H1 (cell line): ENCODE measurements at places on chromosomes 3 and 15. TPM values are rescaled to one million over a fixed set of nuclear protein-coding genes. Genes with fewer than 3 reads are reported as not detected.

DNA sequence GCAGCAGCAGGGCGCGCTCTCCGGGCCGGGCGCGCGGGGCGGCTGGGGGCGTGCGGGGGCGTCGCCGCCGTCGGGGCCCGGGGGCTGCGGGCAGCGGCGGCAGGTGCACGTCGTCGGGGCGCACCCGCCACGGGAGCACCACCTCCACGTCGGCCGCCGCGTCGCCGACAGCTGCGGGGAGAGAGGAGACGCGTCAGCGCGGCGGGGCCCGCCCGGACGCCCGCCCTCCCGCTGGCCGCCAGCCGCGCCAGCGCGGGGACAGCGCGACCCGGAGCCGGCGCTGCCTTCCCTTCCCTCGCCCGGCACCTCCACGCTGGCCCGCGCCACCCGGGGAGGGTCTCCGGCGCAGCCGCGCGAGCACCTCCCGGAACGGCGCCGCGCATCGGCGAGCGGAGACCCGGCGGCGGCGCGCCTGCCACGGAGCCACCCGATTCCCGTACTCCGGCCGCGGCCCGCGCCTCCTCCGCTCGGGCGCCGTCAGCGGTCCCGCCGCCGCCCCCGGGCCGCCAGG is 481 bp downstream of the ADAMTS17 start:
- no peak for DNase-seq

The PDIA5 gene
- 18.2 and 18.9 TPM in 2 replicates for polyA plus RNA-seq

GRCh38 chr15:85755942-85756341 is 38.8 kb downstream of the KLHL25 start:
- no peak for DNase-seq

- no peak for DNase-seq
Observed at GRCh38 chr3:58112185-58112535, 98.6 kb downstream of the DNASE1L3 start.

DNA sequence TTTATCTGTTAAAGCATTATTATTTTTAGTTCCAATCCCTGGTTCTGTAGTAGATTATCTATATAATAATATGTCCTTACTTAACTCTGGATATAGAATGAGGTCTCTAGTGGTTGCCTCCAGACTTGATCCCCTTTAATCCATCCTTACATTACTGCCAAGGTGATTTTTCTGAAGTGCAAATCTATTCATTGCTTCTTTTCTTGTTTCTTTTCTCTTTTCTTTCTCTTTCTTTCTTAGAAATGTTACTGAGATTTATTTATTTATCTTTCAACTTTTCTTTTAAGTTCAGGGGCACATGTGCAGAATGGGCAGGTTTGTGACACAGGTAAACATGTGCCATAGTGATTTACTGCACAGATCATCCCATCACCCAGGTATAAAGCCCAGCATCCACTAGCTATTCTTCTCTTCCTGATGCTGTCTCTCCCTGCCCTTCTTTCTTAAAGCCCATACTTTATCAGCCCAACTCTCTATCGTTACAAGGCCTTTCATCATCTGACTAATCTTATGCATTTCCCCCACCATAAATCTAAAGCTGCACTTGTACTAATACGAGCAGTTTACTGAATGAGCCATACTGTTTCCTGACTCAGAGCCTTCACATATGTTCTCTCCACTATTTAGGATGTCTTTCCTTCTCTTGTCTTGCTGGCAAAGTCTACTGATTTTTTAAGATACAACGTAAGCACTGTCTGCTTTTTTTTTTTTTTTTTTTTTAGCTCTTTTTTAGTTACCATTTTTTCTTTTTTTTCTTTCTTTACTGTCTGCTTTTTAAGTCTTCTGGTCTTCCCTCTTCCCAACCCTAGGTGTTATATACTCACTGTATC is 4.6 kb downstream of the GLCE start:
- DNase-seq = no peak

DNA sequence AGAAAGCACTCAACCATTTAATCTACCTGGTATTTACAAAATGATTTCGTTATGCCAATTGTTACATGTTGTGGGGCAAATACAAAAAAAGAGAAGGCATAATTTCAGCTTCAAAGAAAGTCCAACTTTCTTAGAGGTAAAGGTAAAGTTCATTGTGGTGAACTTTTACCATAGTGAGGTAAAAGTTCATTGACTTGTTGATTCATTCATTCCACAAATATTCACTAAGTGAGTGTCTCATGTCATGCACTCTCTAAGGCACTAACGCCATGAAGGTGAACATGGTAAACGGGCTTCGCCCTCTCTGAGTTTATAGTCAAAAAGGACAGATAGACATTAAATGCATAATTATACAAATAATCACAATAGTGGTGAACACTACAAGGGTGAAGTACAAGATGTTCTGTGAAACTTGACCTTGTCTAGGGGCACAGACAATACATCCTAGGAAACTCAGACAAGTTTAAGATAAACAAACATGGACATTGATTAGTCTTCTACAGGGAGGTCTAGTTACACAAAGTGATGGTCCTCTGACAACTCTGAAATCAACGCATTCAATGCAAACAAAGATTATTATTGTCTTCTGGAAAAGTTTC is 378.6 kb downstream of the MAGI1 start:
- DNase-seq = no peak

DNA sequence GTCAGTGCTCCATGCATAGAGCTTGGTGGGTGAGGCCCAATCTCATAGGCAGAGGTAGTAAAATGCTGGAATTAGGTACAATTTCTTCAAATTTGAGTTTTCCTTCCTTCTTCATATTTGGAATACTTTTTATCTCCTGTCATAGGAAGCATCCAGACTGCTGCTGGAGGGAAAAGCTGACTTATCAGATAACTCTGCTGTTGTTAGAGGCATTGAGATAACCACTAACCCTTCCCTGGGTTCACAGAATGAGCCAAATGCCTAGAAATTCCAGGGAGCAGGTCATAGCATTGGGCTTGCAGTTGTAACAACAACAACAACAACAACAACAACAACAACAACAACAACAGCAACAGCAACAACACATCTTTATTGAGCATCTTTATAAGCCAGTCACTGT is 332.7 kb downstream of the PDCD6IP start:
- no peak for DNase-seq

The KCNMB2 gene
- not detected in 2 replicates for polyA plus RNA-seq

The CNTN4 gene
- 0.30 and 0.41 TPM in 2 replicates for polyA plus RNA-seq

DNA sequence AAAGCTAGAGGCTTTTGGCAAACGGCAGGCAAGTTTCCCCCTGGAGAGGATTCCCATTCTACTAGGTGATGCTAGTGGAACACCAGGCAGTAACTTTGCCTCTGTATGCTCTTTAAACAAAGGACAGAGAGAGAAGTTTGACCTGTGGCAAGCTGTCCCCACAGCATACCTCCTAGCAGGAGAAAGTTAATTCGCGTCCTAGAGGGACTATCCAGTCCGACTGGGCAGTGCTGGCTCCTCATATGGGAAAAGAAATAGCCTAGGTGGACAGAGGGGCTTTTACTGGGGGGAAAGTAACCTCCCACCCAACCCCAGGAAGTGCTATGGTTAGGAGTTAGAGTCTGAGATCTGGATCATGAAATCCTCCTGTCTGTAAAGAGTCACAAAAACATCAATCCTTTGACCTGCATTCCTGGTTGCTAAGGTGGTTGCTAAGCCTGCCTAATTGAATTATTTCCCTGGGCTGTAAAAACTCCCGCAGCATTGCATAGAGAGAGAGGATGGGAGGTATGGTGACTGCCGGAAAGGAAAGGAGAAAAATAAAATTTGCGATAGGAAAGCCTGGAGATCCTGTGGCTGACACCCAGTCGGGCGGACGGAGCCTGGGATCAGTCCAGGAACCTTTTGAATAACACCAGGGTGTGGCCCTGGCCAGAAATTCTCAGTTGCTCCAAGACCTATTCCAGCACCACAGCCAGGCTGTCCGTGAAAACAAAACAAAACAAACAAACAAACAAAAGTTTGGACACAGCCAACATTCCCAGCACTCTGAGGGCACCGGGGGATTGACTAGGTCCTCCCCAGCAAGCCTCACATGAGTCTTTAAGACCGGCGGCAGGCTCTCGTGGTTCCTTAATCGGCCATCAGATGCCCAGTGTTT is 67.7 kb upstream of the ATP11B start:
- DNase-seq = no peak

The SPATA12 gene
- 0.93 and 0.97 TPM in 2 replicates for polyA plus RNA-seq

The LARP6 gene
- 23.9 and 24.7 TPM in 2 replicates for polyA plus RNA-seq

DNA sequence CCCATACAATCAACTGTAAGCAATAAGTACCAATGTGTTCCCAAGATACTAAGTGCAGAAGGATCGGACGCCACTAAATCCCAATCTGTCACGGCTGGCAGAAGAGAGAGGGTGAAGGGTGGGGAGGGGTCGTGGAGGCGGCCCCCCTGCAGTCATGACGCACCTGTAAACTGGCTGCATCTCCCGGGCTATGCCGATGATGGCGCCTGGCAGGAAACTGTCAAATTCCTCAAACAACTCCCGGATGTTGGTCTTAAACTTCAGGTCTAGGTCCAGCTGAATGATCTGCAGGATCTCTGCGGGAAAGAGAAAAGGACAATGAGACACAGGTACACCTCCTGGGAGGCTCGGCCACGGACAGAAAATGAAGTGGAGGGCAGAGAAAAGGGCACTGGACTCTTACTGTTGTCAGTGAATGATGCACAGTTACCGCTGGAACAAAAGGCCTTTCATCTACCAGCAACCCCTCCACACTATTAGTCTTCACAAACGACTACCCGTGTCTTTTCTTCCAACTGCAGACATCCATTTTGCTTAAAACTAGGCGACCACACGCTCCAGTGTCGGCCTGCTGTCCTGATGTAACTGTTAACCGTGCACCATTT is 114.6 kb downstream of the XXYLT1 start:
- DNase-seq = no peak

DNA sequence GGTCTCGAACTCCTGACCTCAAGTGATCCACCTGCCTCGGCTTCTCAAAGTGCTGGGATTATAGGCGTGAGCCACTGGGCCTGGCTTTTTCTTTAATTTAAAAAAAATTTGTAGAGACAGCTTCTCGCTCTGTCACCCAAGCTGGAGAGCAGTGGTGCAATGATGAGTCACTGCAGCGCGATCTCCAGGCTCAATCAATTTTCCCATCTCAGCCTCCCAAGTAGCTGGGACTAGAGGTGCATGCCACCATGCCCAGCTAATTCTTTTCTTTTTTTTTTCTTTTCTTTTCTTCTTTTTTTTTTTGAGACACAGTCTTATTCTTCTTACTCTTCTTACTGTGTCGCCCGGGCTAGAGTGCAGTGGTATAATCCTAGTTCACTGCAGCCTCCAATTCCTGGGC is 19.8 kb downstream of the TUBGCP4 start:
- no peak for DNase-seq

The MST1R gene
- 7.6 and 9.4 TPM in 2 replicates for polyA plus RNA-seq

The DGKG gene
- 0.13 and 0.48 TPM in 2 replicates for polyA plus RNA-seq

The PCSK6 gene
- polyA plus RNA-seq = 1.9 and 2.4 TPM in 2 replicates

The AADACL2 gene
- not detected in 2 replicates for polyA plus RNA-seq

The RARRES1 gene
- 0.09 and 0.26 TPM in 2 replicates for polyA plus RNA-seq

- DNase-seq = no peak
Observed at GRCh38 chr3:33882296-33882695, 83.9 kb downstream of the PDCD6IP start.
